NCI-H1092 (cell line): ENCODE measurements at places on chromosomes 2 and 18.

DNA sequence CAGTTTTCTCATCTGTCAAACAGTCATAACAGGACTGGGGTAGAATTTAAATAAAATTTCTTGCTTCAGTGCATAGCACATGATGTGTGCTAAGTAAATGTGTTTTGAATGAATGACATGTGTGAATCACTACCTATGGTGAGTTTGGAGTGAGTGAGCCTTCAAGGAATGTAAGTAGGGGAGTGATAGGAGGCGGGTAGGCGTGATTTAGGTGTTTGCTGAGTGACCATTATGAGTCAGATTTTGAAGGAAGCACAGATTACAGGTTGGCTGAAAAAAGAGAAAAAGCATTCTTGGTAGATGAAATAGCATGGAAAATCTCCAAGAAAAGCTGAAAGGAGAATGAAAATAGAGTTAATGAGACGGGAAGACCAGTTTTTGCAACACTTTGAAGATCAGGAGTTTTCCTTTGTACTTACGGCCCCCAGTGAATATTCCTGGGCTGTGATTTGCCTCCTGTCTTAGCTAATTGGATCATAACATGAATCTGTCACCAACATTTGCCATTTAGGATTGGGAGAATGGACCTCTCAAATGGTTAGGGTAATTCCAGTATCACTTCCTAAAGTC, 136.9 kb upstream of the GATA6 start:
- no peak for DNase-seq

DNA sequence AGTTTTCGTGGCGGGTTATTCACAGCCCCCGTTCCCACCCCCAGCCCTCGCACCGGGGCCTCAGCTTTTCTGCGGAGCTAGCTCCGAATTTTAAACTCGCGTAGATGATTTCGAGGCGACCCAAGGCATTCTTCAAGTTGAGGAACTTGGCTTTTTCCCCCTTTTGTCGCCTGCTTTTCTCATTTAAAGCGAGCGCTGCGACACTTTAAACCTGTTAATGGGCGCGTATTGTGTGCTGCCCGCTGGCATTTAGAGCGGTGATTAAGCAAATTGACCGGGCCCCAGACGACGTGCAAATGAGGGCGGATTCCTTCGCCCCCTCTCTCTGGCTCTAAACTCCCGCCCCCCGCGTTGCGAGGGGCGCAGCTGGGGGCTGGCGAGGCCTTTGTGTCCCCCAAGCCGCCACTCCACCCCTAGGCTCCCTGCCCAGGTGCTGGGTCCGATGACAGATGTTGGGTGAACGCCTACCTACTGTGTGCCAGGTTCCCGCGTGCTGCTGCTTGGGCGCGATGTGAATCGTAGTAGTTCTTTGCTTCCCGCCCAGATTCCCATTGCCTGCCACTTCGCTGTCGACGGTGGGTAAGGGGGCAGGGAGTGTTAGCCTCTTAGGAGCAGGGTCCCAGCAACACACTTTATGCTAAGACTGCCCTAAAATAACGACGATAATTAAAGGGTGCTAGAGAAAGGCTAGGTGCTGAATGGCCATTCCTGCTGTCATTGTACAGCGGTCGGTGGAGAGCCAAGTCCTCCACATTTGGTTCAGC, 1.9 kb downstream of the TCF7L1 start:
- DNase-seq, result no peak

- no peak for DNase-seq
These were observed 93.2 kb downstream of the DHRS9 start for GRCh38 chr2:169162613-169163012.

GRCh38 chr2:189424961-189425360, 16.3 kb upstream of the WDR75 start:
- DNase-seq, result no peak

DNA sequence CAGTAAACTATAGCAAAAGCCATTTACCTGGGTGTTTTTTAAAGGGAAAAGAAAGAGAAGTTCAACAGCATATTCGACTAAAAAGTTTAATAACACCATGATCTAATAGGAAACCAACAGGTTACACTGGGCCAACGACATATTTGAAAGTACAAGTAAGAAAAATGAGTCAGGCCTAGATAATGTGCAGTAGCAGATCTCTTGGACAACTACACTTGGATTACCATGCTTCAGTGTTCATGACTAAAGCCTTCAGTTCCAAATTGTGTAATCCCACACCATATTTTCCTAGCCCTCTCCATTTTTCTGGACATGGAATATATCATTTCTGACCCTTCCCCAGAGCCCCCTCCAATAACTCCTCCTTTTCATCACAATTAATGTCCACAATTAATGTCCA, 39.1 kb upstream of the FIGN start:
- DNase-seq, result no peak

DNA sequence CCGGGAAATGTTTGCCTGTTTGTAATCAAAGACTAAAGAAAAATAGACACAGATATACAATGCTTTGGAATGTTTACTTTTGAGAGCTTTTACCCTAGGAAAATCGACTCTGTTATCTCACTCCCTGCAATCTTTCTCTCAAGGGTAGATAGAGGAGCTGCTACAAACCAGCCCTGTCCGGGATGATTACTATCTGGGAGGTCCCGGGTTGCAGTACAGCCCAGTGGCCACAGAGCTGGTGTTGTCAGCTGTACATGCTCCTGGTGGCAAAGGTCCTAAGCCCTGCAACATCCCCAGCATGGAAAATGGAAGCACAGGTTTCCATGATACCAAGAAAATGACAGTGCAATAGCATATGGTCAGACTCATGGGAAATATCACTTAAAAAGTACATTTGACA, 570.5 kb upstream of the SOX11 start:
- no peak for DNase-seq

GRCh38 chr2:171521361-171522051, 768 bp upstream of the CYBRD1 start:
- DNase-seq, result no peak

GRCh38 chr2:69095305-69095704, 82.3 kb downstream of the ANTXR1 start:
- no peak for DNase-seq

DNA sequence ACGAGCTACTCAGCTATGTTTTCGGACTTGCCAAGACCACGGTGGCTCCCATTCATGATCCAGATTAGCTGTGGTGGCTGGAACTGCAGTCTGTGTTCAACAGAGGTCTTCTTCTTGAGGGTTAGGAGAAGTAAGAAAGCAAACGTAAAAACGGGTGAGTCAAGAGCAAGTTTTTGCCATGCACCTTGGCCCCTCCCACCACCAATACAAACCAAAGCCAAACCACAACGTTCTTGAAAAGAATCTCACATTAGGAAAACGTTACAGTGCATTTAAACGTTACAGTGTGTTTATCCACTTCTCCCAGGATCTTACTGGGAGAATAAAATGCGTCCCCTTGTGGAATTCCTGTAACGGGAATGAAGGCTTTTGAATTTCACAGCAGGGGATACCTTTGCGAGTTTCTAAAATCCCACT, 725 bp downstream of the FBXO48 start:
- DNase-seq, result no peak

- DNase-seq, result no peak
These were observed 241.1 kb downstream of the BCL2 start for GRCh38 chr18:63078471-63078870.

- DNase-seq, result no peak
These were observed 236.1 kb downstream of the CDH20 start for GRCh38 chr18:61569176-61569892.

GRCh38 chr2:217820091-217820819, 182.5 kb downstream of the TNS1 start:
- DNase-seq, result no peak

GRCh38 chr2:213238753-213239495, 45.3 kb upstream of the SPAG16 start:
- DNase-seq, result no peak

GRCh38 chr2:19894134-19894792, 7.5 kb downstream of the TTC32 start:
- DNase-seq, result no peak

GRCh38 chr2:157471078-157471477, 27.2 kb upstream of the CYTIP start:
- DNase-seq, result no peak

DNA sequence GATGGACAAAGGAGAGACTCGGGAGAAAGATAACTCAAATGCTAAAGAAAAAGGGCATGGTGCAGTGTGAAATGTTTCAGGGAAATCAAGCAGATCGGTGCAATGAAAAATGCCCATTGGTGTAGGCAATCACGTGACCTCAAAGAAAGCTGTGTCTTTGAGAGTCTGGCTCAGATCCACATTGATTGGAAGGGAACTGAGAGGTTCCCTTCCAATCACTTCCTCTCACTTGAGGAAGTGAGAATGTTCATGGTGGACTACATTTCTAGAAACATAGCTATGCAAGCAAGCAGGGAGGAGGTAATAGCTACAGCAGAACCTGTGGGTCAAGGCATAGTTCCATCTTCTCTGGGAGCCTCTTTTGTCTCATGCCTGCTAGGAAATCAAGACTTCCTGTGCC, 187.4 kb downstream of the LPIN1 start:
- DNase-seq, result no peak

GRCh38 chr2:220787251-220787650, 784.9 kb downstream of the EPHA4 start:
- no peak for DNase-seq
